ENCODE measurements at places on chromosomes 5 and 9.

DNA sequence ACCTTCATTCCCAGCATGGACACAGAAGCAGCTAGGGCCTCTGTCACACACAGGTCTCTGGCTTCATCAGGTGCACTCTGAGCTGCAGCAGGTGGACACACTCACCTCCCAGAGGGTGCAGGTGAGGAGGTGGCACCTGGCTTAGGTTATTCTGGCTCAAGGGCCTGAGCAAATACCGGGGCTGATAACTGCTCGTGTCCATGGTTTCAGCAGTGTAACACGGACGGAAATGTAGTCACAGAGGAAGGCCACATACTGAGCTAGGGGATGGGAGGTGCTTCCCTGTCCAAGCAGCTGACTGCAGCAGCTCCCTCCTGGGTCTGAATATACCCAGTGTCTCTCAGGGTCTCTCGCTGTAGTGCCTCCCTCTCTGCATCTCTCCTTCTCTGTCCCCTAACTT, 5.7 kb downstream of the PHF2 start:
- DNase-seq = no peak

- DNase-seq = peak; percentile 22
Measured at GRCh38 chr5:179348843-179349242, 3.6 kb upstream of the ADAMTS2 start.

DNA sequence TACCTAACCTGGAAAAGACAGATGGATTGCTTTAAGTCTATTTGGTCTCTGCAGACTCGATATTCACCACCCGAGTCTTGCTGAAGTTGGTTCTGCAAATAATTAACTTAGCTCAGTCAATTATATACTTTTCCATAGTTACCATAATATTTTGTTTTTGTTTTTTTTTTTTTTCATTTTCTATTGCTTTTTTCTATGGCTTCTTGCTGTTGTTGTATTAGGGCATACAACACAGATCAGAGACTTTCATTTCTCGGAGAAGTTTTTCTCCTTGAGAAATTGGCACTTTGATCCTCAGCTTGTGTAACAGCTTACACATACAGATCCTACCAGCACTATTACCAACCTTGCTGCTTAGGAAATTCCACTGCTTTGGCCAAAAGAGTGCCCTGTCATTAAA, 88.0 kb downstream of the GPR21 start:
- DNase-seq = no peak

GRCh38 chr5:175829813-175830585, 41.4 kb upstream of the CPLX2 start:
- no peak for DNase-seq

- no peak for DNase-seq
Measured at GRCh38 chr5:5767286-5767928, 344.9 kb downstream of the ICE1 start.

DNA sequence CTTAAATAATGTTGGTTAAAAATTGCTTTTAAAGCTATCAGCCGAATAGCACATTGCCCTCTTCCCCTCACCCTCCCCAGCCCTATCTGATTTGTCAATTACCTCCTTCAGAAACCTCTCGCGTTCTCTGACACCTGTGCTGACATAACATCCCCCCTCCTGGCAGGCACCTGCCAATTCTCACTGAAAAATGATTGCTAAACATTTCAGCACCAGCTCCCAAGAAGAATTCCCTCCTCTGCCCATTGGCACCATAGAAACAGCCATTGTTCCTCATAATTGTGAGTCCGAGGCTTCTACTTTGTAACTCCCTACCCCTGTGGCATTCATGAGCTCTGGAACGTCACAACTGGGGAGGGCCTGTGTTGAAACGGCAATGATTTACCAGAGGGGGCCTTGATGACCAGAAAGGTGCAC, 20.2 kb downstream of the CDH6 start:
- DNase-seq = no peak

GRCh38 chr5:171261904-171262303, 47.1 kb upstream of the TLX3 start:
- no peak for DNase-seq

DNA sequence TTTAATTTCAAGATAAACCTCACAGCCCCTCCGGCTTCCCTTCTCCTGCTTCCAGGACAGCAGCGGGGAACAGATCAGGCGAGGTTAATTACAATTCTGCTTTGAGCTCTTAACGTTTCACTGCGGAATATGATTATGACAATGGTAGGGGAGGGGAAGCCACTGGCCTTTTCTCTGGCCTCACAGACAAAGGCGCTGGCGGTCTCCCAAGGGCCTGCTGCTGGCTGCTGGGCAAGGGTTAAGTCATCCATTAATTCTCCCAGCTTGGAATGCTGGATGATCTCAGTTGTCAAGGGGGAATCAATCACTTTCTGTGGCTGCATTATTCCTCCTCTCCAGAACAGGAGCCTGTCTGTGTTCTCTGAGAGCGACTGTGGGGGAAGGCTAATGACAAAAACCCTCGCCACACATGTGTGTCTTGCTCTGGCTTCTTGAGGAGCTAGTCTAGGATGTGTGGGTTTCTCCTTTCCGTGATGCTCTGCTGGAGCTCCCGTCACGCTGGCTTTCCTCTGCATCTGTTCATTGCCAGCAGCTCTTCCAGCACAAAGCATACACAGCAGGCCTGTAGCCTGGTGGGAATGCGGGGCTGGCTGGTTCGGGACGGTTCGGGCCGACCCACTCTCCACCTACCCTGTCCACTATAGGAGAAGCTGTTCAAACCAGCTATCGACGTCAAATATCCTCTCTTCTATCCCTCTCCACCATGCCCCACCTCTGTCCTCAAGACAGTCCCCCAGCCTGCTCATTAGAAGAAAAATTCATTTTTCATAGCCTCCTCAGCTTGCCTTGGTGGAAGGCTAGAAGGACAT, 82.8 kb downstream of the DCP2 start:
- no peak for DNase-seq

- no peak for DNase-seq
Measured at GRCh38 chr9:115099901-115100300, 18.1 kb downstream of the TNC start.

DNA sequence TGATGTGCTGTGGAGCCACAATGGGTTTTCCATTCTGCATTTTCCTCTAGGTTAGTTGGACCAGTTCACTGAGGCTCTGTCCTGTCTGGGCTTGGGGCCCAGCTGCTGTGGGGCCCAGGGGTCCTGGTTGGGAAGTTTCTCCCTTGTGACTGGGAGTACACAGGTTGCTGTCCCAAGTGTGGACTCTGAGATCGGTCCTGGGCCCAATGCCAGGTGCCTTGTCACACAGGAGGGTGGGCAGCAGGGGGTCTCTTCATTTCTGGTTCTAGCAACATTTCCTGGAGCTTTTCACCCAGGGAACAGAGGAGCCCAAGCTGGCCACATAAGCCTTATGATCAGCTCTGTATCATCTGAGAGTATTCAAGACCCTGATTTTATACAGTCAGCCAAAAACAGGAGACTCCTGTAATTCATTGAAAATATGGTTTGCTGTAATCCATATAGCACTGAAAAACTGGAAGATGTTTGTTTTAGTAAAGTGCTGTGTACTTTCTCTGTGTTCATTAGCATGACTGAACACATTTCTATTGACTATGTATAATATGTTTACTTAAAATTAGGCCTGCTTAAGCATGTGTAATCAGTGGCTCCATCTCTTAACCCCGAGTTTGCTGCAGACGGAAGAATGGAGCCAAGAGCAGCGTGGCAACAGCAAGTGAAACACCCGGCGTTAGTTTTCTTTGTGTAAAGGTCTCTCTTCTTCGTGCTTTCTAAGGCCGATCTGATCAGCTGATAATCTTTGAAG, 62.5 kb downstream of the MVB12B start:
- no peak for DNase-seq

GRCh38 chr5:128528637-128529255, 9.3 kb downstream of the FBN2 start:
- DNase-seq = peak; percentile 51

GRCh38 chr9:132901858-132902831, 23.4 kb downstream of the SPACA9 start:
- DNase-seq = peak; percentile 84

GRCh38 chr9:16708656-16709435, 161.6 kb downstream of the BNC2 start:
- no peak for DNase-seq

GRCh38 chr5:109743041-109743531, 53.4 kb downstream of the MAN2A1 start:
- DNase-seq = peak; percentile 76

GRCh38 chr5:88782571-88782970, 100.4 kb downstream of the MEF2C start:
- DNase-seq = peak; percentile 7

DNA sequence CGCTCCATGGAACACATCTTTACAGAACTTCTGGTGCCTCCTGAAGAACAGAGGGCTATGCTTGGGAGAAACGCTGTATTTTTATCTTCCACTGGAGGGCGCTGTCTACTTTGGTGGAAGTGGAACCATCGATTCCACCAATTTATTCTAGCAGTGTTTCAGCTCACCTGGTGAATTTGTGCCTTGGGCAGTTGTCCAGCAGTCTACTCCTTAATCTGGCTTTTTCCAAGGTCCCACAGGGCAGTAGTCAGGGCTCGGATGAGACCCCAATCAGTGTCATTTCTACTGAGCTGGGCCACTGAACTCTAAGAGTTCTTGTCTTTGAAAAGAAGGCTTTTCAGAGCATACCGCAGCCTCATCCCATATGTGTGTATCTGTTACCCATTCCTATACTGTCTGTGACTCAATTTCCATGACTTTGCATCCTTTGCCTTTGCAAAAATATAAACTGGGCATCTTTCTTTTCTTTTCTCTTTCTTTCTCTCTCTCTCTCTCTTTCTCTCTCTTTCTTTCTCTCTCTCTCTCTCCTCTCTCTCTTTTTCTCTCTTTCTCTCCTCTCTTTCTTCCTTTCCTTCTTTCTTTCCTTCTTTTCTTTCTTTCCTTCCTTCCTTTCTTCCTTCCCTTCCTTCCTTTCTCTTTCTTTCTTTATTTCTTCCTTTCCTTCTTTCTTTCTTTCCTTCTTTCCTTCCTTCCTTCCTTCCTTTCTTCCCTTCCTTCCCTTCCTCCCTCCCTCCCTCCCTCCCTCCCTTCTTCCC, 138.4 kb upstream of the ZNF618 start:
- peak; percentile 73 for DNase-seq

DNA sequence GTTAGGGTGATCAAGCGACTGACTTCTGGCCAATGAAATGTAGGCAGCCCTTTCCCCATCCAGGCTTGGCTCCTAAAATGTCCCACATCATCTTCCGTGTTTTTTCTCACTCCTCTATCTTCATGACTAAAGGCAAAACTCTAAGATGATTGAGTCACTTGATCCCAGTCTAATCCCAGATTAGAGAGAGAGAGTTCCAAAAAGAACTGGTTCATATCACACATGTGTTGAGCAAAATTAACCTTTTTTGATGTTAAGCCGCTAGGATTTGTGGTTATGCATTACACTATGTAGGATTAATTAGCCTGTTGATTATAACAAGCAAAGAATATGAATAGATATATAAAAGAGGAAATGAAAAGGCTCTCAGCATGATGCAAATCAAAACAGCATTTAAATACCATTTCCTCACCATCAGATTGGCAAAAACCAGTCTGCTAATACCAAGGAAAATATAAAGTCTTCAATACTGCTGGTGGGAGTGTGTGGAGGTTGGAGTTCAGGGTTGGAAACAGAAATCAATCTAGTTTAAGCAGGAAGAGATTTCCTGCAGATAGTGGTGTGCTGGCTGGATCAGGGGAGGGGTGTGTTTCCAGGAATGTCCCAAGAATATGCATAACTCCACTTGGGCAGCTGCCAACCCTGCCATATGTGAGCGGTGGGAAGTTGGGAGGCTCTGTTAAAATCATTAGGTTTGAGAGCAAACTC, 187.6 kb upstream of the S1PR3 start:
- no peak for DNase-seq

- peak; percentile 66 for DNase-seq
Measured at GRCh38 chr5:36777105-36777757, 99.3 kb upstream of the NIPBL start.

GRCh38 chr9:113543296-113543981, 79.9 kb downstream of the RGS3 start:
- no peak for DNase-seq

DNA sequence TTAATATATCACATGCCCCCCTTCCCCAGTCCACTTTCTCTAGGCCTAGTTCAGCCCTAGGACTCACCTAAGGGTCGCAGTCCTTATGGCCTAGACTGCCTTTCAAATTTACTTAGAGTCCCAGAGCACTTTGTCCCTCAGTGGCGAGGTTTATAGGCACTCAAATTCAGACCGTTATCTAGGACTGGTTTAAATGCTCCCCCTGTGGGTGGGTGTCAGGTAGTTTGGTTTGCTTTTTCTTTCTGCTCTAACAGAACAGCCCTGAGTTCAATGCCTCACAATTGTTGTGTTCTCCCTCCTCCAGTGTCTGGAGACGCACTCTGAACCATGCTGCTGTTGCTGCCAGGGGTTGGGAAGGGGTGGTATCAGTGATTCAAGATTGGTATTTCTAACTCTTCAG, 317.1 kb downstream of the MAT2B start:
- no peak for DNase-seq

DNA sequence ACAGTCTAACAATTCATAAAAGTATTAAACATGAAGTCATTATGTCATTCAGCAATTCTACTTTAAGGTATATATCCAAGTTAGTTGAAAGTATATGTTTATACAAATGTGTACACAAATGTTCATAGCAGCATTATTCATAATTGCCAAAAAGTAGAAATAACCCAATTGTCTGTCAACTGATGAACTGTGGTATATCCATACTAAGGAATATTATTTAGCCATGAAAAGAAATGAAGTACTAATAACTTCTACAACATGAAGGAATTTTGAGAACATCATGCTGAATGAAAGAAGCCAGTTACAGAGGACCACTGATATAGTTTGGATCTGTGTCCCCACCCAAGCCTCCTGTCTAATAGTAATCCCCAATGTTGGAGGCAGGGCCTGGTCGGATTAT, 224.3 kb downstream of the SPATA31D1 start:
- no peak for DNase-seq

DNA sequence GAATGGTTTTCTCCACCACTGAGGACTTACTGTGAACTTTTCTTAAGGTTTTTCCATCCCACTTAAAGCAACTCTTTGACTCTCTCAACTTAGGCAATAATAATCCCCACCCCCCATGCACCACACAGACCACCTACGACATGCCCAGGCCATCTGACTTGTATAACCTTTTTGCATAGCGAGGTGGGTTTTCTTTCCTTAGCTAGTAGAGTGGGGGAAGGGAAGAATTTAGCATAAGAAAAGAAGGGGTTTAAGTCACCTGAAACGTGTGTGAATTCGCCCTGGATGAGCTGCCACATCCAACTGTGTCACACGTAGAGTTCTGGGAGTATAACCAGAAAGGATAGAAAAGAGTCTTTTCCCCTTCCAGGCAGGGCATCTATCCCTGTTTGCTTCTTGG, 262.7 kb downstream of the YTHDC2 start:
- DNase-seq = no peak

DNA sequence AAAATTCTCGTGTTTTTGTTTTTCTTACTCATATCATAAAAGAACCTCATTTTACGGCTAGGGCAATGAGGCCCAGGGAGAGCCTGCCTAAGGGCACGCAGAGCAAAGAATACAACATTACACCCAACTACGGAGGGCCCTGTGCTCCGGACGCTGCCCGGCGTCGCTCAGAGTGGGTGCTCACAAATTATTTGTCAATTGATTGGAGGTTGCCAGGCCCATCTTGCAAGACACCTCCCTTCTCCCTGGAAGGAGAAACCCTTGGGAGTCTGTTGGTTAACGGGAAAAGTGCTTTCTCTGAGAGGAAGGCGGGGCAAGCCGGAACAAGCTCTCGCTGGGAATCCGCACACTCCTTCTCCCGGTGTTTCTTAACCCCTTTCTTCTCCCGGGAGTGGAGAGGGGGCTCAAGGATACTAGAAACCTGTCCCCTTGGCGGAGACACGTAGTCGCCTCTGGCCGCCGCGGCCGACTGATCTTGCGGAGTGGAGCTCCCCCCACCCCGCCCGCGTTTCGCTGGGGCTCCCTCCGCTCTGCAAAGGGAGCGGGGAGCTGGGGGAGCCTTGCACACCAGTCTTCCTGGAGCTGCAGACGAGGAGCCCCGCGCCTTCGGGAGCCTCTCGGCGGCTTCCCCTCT, 599.3 kb upstream of the SGCD start:
- no peak for DNase-seq

Data from suppressor macrophage (primary cell).